ENCODE measurements at places on chromosomes 4 and X.
A peak's percentile ranks its signal among the peaks of the same experiment; 100 is the strongest.

GRCh38 chrX:31366041-31366440 is 294.2 kb upstream of the FTHL17 start:
- no peak for DNase-seq

DNA sequence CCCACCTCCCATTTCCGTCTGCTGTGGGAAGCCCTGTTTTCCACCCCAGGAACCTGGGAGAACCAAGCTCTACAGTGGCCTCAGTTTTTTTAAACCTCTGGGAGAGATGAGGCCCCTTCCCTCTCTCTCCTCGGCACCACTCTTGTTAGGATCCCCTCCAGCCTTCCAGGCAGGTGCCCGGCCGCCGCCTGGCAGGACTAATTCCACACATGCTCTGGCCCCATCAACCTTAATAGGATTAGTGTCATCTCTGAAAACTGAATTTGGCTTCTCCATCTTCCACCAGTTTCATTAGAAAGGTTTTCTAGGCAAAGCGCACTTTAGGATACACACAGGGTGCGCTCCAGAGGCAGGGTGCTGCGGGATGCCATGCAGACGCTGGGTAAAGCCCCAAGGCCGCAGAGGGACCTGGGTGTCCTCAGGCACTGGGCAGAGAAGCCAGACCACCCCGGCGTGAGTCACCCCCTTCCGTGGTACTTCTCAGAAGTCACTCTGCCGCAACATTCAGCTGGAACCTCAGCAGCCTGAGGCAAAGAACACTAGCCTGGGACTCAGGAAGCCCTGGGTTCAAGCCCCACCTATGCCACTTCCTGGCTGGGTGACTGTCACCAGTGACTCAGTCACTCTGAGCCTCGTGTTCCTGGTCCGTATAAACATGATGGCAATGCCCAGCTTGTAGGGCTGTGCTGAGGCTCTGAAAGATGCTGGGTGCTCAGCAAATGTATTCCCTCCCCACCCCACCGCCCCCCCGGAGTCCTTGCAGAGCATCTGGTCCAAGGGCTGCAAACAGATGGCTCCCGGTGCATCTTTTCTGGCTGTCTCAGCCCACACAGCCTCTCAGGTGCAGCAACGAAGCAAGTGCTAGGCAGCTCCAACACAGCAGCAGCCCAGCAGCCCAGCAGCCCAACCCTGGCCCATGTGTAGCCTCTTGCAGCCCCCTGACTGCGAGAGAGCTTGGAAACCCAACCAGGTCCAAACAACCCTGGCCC is 29.1 kb downstream of the PPP2R2C start:
- no peak for DNase-seq

GRCh38 chr4:183329954-183330742 is 7.9 kb upstream of the CLDN24 start:
- no peak for DNase-seq

GRCh38 chrX:46601283-46601682 is 27.7 kb downstream of the CHST7 start:
- no peak for DNase-seq

GRCh38 chr4:105164548-105164947 is 17.9 kb downstream of the TET2 start:
- no peak for DNase-seq

DNA sequence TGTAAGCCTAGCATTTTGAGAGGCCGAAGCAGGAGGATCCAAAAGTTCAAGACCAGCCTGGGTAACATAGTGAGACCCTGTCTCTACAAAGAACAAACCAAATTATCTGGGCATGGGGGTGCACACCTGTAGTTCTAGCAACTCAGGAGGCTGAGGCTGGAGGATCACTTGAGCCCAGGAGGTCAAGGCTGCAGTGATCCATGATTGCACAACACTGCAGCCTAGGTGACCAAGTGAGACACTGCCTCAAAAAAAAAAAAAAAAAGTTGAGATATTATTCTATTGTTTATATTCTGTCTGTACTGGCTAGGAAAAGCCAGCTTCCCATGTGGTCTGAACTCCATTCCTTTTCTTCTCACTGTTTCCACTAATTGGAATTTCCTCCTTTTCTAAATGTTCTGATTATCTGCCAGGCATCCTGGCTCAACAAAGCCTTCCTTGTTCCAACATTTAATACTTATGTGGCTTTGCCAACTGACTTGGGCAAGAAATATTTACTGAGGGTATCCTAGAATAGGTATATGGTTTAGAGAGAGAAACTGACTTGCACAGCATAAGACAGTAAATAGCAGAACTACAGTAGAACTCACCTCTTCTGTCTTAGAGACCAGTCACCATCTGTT is 175.2 kb upstream of the ADAMTS3 start:
- DNase-seq: no peak

GRCh38 chr4:35166466-35166865 is 1077.8 kb downstream of the ARAP2 start:
- DNase-seq: no peak

- no peak for DNase-seq
These were observed 183.9 kb upstream of the PCDH7 start for GRCh38 chr4:30536231-30536630.

DNA sequence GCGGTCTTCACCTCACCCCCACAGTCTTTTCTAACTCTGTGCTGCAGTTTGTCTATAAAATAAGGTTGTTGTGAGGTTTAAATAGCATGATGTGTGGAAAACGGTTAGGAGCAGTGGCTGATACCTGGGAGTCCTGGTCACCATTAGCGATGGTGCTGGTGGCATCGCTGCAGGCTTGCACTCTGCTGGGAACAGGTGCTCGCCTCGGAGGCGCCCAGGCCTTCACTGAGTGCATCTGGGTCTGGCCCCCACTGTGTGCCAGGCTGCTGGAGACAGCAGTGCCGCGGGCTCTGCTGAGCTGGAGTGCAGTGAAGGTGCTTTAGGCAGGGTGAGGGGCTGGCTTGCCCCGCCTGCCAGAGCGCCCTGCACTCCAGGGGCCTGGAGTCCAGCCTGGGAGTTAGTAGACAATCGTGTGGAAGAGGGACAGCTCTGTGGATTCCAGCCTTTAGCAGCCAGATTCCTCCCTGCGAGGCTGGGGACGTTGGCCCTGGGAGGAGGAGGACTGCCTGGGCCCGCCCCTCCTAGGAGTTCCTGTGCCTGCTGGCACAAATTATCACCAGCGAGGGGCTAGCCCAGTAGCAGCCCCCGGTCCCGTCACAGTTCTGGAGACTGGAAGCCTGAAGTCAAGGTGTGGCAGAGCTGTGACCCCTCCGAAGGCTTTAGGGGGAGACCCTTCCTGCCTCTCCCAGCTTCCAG is 7.3 kb downstream of the RGS12 start:
- DNase-seq: no peak

GRCh38 chr4:161186012-161186411 is 977.8 kb downstream of the FSTL5 start:
- DNase-seq: no peak

- no peak for DNase-seq
These were observed 137.0 kb downstream of the SH3BGRL start for GRCh38 chrX:81338924-81339323.

- peak; percentile 37 for DNase-seq
These were observed 27.0 kb downstream of the EIF2S3 start for GRCh38 chrX:24081661-24082154.

DNA sequence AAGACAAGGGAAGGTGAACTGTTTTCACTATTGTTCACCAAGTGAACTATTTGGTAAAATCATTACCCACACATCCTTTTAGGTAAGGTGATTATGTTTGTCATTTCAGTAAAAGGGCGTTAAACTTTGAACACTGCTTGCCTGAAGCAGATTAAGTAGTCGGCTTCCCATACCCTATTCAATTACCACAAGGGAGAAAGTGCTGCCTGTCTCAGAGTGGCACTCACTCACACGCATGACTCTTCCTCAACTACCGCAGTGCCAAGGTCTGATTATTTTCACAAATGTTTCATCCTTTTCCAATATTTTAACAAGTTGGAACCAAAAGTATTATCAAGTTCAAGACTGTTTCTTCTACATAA is 11.0 kb downstream of the VEGFC start:
- no peak for DNase-seq

DNA sequence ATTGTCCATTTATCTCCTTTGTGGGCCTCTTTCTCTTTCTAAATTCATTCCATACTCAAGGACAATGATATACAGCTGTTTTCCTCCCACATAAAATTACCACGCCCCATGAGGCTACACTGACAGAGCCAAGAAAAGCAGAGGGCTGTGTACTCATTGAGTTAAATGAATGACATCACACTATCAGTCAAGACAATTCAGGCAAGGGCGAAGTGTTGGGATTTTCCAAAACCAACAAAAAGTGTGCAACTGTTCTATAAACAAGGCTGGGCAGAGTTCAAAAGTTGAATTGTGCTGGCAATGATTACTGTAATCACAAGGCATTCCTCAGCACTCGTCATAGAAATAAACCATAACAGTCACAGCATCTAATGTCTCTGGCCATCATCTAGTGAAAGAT is 799.6 kb upstream of the DIAPH2 start:
- no peak for DNase-seq

- DNase-seq: no peak
These were observed 484 bp downstream of the CXCL2 start for GRCh38 chr4:74098427-74098994.

- DNase-seq: no peak
These were observed 394.7 kb upstream of the ATOH1 start for GRCh38 chr4:93433840-93434239.

GRCh38 chrX:53305996-53306937 is 24.9 kb upstream of the IQSEC2 start:
- no peak for DNase-seq

- no peak for DNase-seq
These were observed 4.1 kb downstream of the POF1B start for GRCh38 chrX:85375333-85375738.

DNA sequence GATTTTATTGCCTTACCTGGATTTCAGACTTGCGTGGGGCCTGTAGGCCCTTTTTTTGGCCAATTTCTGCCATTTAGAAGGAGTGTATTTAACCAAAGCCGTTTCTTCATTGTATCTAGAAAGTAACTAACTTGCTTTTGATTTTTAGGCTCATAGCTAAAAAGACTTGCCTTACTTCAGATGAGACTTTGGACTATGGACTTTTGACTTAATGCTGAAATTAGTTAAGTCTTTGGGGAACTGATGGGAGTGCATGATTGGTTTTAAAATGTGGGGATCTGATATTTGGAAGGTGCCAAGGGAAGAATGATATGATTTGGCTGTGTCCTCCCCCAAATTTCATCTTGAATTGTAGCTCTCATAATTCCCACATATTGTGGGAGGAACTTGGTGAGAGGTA is 7.7 kb upstream of the UGT2B10 start:
- no peak for DNase-seq

GRCh38 chr4:10296730-10297129 is 160.5 kb downstream of the ZNF518B start:
- DNase-seq: no peak

- DNase-seq: no peak
These were observed 114.6 kb upstream of the GRID2 start for GRCh38 chr4:92189146-92189545.

- no peak for DNase-seq
These were observed 54.5 kb upstream of the GPR34 start for GRCh38 chrX:41634284-41634683.

- DNase-seq: no peak
These were observed 48.9 kb downstream of the FNIP2 start for GRCh38 chr4:158817562-158818296.

GRCh38 chr4:48180234-48180633 is 46.2 kb upstream of the TXK start:
- no peak for DNase-seq

DNA sequence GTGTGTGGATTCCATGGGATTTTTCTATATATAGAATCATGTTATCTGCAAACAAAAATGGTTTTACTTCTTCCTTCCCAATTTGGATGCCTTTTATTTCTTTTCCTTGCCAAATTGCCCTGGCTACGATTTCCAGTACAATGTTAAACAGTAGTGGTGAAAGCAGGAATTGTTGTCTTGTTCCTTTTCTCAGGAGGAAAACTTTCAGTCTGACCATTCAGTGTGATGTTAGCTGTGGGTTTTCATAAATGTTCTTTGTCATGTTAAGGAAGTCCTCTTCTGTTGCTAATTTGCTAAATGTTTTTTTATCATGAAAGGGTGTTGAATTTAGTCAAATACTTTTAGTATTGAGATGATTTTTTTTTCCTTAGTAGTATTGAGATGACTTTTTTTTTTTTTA is 10.9 kb downstream of the SAP30 start:
- DNase-seq: no peak

DNA sequence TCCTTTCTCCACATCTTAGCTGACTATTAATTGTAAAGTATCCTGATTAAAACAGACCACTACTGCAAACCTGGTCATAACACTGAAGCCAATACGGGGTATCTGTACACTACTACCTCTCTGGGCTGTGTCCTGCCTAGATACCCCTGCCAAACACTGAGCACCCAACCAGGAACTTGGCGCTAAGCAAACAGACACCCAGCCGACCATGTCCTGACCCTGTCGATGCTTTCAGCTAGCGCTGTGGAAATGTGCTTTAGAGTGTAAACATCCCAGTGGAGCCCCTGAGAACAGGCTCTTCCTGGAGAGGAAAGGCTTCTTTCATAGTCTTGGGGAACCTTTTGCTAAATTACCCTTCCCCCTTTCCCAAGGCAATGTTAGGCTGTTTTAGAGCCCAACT is 52.9 kb downstream of the CCNG2 start:
- DNase-seq: no peak

DNA sequence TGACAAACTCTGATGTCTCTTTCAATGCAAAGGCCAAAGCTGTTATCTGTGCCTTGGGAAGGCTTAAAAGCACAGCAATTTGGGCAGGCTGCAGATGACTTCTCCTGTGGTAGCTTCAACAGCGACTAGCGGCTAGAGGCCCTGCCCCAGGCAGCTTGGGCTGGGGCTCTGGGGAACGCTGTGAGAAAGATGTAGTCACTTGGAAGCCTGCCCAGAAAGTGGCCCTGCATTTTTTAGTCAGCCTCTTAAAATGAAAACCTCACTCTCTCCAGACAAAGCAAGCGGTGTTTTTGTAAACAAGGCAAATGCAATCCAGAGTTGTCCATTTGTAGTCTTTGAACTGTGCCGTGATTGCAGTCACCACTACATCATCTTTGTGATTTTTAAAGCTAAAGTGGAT is 27.5 kb downstream of the PCYT1B start:
- DNase-seq: no peak

DNA sequence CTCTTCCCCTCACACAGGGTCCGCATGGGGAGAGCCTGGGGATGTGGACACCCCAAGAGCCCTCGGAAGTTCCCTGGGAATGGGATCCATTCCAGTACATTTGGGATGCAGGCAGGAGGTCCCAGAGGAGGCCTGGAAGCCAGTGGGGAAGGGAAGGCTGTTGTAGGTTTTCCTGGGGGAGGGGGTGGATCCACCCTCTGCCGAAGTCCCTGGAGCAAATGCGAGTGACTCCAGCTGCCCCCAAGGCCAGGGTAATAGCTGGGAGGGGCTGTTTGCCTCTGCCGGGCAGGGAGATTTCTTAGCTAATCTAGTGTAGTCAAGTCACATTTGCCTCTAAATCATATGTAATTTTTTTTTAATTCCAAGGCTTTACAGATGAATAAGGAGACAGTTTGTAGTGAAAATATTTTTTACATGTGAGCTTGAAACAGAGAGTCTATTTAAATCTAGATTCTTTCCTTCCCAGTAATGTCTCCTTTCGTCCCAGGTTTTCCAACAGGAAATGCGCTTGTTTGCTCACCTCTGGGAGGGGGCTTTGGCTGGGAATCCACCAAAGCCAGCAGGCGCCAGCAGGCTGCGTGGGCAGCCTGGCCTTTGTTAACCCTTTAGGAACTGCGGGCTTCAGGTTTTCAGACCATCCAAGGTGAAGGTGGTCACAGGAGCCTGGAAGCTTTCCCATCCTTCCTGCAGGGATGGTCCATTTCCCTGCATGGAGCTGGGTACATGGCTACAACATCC is 26.8 kb downstream of the SH3TC1 start:
- DNase-seq: no peak

GRCh38 chr4:3704669-3705068 is 61.5 kb upstream of the ADRA2C start:
- DNase-seq: no peak

- no peak for DNase-seq
These were observed 172.0 kb downstream of the CFAP299 start for GRCh38 chr4:80507507-80507906.
